ENCODE measurements at places on chromosomes 16 and 17.
A peak's percentile ranks its signal among the peaks of the same experiment; 100 is the strongest.

DNA sequence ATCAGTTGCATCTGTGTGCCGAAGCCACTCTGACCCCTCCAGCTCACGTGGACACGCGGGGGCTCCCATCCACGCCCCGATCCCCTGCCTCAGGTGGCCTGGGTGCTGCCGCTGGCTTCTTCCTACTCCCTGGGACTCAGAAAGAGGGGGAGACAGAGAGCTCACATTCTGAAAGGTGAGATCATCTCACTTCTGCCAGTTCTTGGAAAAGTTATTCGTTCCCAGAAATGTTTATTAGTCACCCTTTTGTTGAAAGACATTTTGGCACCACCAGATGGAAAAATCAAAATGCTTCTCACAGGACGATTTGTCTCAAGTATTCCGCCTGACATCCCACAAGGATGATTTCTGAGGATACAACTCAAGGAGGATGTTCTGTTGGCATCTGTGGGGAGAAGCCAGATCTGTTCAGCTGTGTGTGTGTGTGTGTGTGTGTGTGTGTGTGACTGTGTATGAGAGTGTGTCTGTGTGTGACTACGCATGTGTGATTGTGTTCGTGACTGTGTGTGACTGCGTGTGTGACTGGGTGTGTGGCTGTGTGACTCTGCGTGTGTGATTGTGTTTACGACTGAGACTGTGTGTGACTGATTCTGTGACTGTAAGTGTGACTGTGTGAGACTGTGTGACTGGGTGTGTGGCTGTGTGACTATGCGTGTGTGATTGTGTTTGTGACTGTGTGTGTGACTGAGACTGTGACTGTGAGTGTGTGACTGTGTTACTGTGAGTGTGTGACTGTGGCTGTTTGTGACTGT lies 207.3 kb downstream of the NTN1 start:
- DNase-seq, result no peak

DNA sequence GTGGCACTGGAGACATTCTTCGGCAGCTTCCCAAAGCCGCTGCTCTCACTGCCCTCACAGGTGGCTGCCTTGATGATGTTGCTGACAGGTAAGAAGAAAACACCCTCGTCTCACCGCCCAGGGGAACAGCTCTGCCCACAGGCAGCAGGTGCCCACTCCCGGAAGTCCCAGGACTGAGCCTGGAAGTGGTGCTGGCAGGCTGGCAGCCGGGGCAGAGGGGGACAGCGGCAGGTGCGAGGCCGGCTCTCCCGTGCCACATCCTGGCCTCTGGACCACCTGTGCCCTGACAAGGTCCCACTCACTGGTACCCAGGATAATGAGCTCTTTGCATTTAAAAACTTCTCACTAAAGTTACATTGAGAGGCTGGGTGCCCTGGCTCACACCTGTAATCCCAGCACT lies 20.4 kb downstream of the CEP131 start:
- DNase-seq, result no peak

- DNase-seq, result no peak
Measured at GRCh38 chr17:19325542-19325941, 37.0 kb downstream of the B9D1 start.

GRCh38 chr17:31048780-31049179 lies 46.0 kb upstream of the NF1 start:
- no peak for DNase-seq

- peak; percentile 38 for DNase-seq
Measured at GRCh38 chr17:16407911-16408588, 7.3 kb upstream of the TRPV2 start.

DNA sequence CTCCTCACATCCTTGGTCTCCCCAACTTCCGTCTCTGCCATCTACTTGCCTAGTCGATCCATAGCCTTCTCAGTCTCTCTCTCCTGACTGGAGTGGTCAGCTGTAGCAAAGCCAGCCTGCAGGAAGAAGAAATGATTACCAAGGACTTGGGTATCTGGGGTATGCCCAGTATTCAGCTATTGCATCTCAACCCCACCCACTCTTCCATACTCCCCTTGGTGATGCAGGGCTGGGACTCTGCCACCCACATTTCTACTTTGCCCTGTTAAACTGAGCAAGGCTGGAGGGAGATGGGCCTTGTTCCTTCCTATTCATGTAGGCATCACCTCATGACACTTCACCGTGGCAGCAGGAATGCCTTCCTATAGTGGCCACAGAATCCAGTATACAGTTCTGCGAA lies 2.3 kb downstream of the COPRS start:
- no peak for DNase-seq

GRCh38 chr17:80945736-80946135 lies 45.9 kb upstream of the CHMP6 start:
- no peak for DNase-seq

DNA sequence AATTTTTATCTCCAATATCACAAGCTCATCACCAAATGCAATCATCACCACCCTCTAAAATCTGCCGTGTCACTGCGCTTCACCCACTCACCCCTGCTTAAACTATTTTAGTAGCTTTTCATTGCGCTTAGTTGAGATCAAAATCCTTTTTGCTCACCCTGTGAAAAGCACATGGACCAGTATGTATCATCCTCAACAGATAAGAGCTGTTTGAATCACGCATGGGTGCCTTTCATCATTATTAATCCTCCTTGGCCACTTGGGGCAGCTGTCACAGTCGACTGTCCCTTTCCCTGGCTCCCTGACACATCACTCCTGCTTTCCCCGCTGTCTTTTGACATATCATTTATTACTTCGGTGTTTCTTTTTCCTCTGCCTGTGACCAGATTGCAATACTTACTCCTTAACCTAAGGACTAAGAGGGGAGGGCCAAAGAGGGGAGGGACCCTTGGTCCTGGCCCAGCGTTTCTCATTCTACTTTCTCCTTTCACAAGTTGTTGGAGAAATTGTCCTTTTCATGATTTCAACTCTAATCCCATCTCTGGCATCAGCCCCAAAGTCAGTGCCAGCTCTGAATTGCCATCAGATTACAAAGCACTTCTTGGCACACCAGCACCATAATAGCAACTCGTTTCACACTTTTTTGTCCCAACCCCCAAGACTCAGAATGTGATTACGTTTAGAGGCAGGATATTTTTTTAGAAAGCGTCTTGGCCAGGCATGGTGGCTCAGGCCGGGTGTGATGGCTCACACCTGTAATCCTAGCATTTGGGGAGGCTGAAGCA lies 8.6 kb upstream of the KDM6B start:
- DNase-seq, result peak; percentile 37

DNA sequence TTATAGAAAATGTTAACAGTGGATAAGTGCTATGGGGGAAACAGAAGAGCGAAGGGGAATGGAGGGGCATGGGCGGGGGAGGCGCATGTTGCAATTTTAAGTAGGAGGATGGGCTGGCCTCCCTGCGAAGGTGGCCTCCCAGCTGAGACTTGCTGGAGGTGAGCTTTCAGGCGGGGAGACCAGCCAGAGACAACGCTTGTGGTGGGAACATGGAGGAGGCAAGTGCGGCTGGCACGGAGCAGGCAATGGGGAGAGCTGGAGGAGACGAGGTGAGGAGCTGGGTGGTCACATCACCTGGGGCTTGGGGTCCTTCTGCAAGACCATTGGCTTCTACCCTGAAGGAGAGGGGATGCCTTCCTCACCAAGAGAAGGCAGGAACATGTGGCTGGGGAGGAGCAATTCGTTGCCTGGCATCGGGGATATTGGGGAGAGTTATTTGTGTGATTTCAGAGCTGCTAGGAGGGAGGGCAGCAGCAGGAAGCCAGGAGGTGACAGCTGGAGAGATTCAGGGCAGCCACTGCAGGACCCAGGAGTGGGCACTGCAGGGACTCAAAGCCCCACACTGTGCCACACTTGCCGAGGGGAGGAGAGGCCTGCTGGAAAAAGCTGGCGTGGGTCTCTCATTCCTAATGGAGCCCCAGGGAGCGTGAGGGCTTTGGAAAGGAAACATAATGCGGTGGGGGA lies 34.4 kb downstream of the PMFBP1 start:
- DNase-seq, result no peak

GRCh38 chr16:84245956-84246678 lies 6.3 kb upstream of the KCNG4 start:
- DNase-seq, result no peak

- DNase-seq, result peak; percentile 85
Measured at GRCh38 chr16:86664522-86665318, 86.4 kb downstream of the FOXL1 start.

DNA sequence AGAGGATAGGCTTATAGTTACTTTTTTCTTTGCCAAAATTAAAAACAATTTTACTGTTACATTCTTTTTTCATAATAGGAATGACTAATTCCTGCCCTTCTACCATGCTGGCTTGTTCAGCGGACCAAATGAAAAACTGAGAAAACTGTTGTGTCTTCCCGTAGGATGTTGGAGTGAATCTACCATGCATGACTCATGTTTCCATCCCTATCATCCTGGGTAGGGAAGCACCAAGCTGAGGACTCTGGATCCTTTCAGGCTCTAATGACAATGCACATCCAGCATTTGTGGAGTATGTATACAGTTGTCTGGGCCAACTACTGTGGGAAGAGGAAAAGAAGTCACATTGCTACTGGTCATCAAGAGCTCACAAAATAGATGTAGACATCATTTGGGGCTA lies 41.1 kb upstream of the DHX8 start:
- no peak for DNase-seq

GRCh38 chr17:27532269-27533263 lies 76.3 kb downstream of the KSR1 start:
- DNase-seq, result no peak

- no peak for DNase-seq
Measured at GRCh38 chr17:12727881-12728280, 61.4 kb upstream of the ARHGAP44 start.

DNA sequence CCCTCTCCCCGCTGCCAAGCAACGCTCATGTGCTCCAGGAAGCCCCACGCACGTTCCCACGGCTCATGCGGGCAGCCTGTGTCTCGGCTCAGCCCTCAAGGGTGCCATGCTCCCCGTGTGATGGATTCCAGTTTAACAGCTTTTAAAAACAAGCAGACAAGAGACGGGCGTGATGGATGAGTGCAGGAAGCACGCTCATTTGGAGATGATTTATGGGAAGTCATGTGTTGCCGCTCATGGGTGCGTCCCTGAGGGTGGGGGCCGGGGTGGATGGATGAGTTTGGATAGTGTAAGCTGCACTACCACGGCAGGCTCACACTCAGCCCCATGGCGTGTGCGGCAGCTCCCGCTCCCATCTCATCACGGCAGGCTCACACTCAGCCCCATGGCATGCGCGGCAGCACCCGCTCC lies 132.8 kb downstream of the RBFOX3 start:
- no peak for DNase-seq
